ENCODE measurements at places on chromosomes 5 and 9. TPM values are rescaled to one million over a fixed set of nuclear protein-coding genes. Genes with fewer than 3 reads are reported as not detected.

DNA sequence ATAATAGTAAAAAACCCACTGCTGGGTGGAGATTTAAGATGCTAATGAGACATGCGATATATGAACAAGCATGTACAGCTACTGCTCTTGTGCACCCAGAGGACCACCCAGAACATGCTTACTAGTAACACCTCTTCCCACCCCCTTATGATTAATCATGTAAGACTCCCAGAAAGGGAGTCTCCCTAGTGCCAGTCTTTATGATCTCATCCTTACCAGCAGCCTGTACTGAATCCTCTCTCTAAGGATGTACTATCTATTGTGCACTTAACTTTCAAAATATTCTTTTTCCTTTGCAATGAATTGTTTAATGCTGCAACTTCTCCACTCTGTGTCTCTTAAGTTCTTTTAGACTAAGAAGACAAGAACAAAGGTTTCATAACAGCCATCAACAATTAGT lies 9.1 kb upstream of the MAT2B start:
- H3K27me3 ChIP-seq, result no peaks in the 10 kb centered on the region
- H3K4me1 ChIP-seq, result no peaks in the 10 kb centered on the region
- H3K27ac ChIP-seq, result no peak overlapping the region

GRCh38 chr9:38382141-38382540 lies 10.4 kb upstream of the ALDH1B1 start:
- no peak overlapping the region for H3K4me3 ChIP-seq
- DNase-seq, result no peak
- no peaks in the 10 kb centered on the region for H3K36me3 ChIP-seq
- H3K27me3 ChIP-seq, result no peaks in the 10 kb centered on the region
- H3K27ac ChIP-seq, result peak overlapping the region; percentile 90
- no peaks in the 10 kb centered on the region for H3K4me1 ChIP-seq

The CNTNAP3 gene
- 11.5 TPM for total RNA-seq

GRCh38 chr9:89891591-89892304 lies 286.9 kb downstream of the GADD45G start:
- peak overlapping the region; percentile 77 for H3K27ac ChIP-seq
- H3K36me3 ChIP-seq, result no peaks in the 10 kb centered on the region
- H3K4me3 ChIP-seq, result no peak overlapping the region

GRCh38 chr5:165616490-165617405 lies 2111.3 kb downstream of the MAT2B start:
- no peaks in the 10 kb centered on the region for H3K36me3 ChIP-seq
- no peaks in the 10 kb centered on the region for H3K27me3 ChIP-seq
- H3K27ac ChIP-seq, result no peak overlapping the region
- no peak overlapping the region for H3K4me3 ChIP-seq
- no peak for DNase-seq

The BSPRY gene
- 0.40 TPM for total RNA-seq

DNA sequence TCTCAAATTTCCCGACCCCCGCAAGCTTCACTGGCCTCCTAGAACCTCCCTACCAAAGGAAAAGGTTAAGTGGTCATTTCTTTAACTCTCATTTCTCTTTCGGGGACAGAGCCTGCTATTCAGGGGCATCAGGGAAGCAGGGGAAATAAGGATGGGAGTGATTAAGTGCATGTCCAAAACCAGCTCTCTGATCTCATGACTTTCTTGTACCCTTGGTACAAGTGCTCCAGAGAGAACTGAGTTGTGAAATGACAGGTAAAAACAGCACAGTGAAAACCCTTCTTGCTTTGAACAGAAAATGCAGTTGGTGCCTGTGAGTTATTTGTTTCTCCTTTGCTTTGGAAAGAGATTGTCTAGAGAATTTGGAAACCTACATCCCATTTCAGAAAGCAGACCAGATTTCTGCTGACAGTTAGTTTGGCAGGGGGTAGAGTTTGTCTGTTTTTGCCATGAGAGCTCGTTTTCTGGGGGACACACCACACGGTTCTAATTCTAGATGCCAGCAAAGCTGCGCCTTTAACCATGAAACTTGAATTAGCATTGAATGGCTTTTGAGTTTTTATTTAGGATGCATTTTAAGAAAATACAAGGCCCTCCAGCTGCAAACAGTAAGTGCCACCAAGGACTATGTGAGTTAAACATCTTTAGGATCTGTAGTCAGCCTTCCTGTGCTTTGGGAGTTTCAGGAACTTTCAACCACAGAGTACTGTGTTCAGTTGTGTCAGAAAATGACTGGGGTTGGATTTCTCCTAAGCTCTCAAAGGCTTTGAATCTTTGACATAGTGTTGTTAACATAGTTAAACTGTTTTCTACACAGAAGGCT lies 161.7 kb upstream of the LHFPL2 start:
- no peaks in the 10 kb centered on the region for H3K4me1 ChIP-seq
- no peak overlapping the region for H3K4me3 ChIP-seq
- DNase-seq, result no peak
- H3K36me3 ChIP-seq, result no peaks in the 10 kb centered on the region
- no peak overlapping the region for H3K27ac ChIP-seq

- H3K27me3 ChIP-seq, result no peaks in the 10 kb centered on the region
- DNase-seq, result no peak
- no peak overlapping the region for H3K27ac ChIP-seq
- H3K36me3 ChIP-seq, result no peaks in the 10 kb centered on the region
- H3K4me1 ChIP-seq, result no peaks in the 10 kb centered on the region
These were observed 117.9 kb upstream of the NR5A1 start for GRCh38 chr9:124625087-124625486.

- H3K27ac ChIP-seq, result no peak overlapping the region
- H3K4me1 ChIP-seq, result no peaks in the 10 kb centered on the region
- no peaks in the 10 kb centered on the region for H3K27me3 ChIP-seq
- H3K36me3 ChIP-seq, result no peaks in the 10 kb centered on the region
These were observed 76.3 kb upstream of the BARHL1 start for GRCh38 chr9:132505991-132506655.

DNA sequence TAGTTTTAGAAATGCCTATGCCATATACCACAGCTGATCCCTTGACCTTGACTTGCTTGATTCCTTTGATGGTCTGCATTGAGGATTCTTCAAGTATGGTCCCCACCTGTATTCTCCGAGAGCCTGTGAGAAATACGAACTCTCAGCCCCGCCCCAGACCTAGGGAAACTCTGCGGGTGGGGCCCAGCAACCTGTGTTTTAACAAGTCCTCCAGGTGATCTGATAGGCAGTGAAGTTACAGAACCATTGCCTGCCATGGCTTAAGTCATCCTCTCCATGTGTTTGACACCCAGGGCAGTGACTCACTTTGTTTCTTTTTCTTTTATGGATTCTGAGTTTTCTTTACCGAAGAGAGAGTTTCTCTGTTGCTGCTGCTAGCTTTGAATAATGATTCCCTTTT lies 18.5 kb downstream of the FRMPD1 start:
- H3K27ac ChIP-seq, result no peak overlapping the region
- H3K4me1 ChIP-seq, result no peaks in the 10 kb centered on the region
- H3K36me3 ChIP-seq, result no peaks in the 10 kb centered on the region

GRCh38 chr5:114311968-114312367 lies 49.9 kb upstream of the KCNN2 start:
- no peaks in the 10 kb centered on the region for H3K4me1 ChIP-seq
- H3K36me3 ChIP-seq, result no peaks in the 10 kb centered on the region
- no peak overlapping the region for H3K27ac ChIP-seq
- DNase-seq, result no peak
- no peak overlapping the region for H3K4me3 ChIP-seq

The KLF9 gene
- 146 TPM for total RNA-seq

GRCh38 chr5:37247036-37247435 lies 2.1 kb downstream of the CPLANE1 start:
- H3K4me3 ChIP-seq, result no peak overlapping the region
- H3K27me3 ChIP-seq, result no peaks in the 10 kb centered on the region
- no peak for DNase-seq
- no peaks in the 10 kb centered on the region for H3K4me1 ChIP-seq
- no peak overlapping the region for H3K27ac ChIP-seq
- H3K36me3 ChIP-seq, result no peaks in the 10 kb centered on the region

The LCN12 gene
- 5.4 TPM for total RNA-seq

DNA sequence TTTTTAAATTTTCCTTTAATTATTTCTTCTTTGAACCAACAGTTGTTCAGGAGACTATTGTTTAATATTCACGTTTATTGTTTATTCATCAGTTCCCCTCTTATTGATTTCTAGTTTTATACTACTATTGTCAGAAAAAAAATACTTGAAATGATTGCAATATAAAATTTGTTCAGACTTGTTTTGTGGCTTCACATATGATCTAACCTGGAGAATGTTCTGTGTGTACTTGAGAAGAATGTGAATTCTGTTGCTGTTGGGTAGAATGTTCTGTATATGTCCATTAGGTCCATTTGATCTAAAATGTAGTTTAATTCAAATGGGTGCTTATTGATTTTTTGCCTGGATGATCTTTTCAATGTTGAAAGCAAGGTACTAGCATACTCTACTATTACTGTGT lies 408.7 kb upstream of the RIOK2 start:
- no peaks in the 10 kb centered on the region for H3K36me3 ChIP-seq
- H3K27ac ChIP-seq, result no peak overlapping the region
- H3K27me3 ChIP-seq, result no peaks in the 10 kb centered on the region
- H3K4me3 ChIP-seq, result no peak overlapping the region

DNA sequence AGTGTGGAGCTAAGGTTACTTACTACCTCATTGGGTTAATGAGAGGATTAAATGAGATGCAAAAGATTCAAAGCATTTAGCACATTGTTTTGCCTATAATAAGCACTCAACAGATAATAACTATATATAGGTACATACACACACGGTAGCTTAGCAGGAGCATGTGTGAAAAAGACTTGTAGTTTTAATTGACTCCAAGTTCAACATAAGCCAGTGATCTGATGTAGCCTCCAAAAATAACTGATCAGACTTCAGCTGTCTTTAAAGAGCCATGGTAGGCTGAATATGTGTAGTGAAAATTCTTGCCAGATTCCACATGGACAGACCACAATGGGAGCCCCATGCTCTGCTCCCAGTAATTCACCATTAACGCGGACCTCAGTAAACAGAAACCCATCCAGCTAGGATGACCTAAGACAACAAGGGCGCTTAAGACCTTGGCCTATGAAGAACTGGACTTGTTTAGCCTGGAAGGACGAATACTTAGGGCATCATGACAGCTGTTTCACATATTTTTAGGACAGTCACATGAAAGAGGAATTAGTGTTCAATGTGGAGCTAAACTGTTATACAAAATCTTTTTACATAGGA lies 115.1 kb upstream of the ZNF366 start:
- H3K4me1 ChIP-seq, result no peaks in the 10 kb centered on the region
- H3K27ac ChIP-seq, result no peak overlapping the region
- no peaks in the 10 kb centered on the region for H3K27me3 ChIP-seq
- no peaks in the 10 kb centered on the region for H3K36me3 ChIP-seq
- no peak for DNase-seq

GRCh38 chr5:137611011-137611580 lies 112.0 kb upstream of the SPOCK1 start:
- no peaks in the 10 kb centered on the region for H3K36me3 ChIP-seq
- H3K27ac ChIP-seq, result no peak overlapping the region
- no peaks in the 10 kb centered on the region for H3K4me1 ChIP-seq
- DNase-seq, result no peak
- no peak overlapping the region for H3K4me3 ChIP-seq

DNA sequence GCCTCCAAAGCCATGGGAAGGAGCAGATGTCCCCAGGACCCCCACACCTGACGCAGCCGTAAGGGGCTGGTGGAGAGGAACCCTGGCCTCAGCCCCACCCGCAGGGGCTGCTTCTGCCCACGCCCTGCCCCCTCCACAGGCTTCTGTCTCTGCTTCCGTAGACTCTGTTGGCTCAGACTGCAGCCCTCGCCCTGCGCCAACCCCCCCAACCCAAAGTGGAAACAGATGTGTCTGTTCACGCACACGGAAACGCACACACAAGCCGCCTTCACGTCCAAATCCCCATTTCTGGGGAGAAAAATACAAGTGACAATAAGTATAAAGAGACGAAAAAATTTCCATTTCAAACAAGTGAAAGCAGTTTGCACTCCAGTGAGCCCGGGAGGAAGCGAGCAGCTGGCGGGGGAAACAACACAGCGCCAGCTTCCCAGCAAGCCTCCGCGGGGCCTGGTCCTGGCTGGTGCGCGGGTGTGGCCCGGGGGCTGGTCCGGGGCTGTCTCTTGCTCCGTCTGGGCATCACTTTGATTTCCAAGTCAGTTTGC lies 32.6 kb upstream of the RXRA start:
- no peak overlapping the region for H3K27ac ChIP-seq
- no peaks in the 10 kb centered on the region for H3K36me3 ChIP-seq
- H3K27me3 ChIP-seq, result no peaks in the 10 kb centered on the region
- DNase-seq, result peak; percentile 38

The GLDC gene
- 8.4 TPM for total RNA-seq

The CCDC192 gene
- total RNA-seq, result not detected

DNA sequence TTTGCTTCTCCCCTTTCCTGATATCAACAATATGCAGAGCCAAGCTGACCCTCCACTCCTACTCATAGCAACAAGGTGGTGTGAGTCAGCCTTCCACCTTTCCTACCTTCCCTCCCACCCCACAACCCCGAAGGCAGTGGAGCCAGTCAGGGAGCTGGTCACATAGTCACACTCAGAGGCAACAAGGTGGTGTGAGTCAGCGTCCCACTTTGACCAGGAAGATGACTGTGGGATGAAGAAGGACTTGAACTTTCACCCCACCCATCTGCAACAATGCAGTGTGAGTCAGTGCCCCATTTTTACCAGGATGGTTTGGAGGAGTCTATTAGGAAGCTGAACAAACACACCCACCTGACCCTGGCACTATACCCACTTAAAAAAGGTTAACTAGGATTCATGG lies 30.1 kb upstream of the ZNF782 start:
- no peaks in the 10 kb centered on the region for H3K27me3 ChIP-seq
- H3K4me1 ChIP-seq, result no peaks in the 10 kb centered on the region
- DNase-seq, result no peak
- H3K4me3 ChIP-seq, result no peak overlapping the region
- H3K27ac ChIP-seq, result no peak overlapping the region

DNA sequence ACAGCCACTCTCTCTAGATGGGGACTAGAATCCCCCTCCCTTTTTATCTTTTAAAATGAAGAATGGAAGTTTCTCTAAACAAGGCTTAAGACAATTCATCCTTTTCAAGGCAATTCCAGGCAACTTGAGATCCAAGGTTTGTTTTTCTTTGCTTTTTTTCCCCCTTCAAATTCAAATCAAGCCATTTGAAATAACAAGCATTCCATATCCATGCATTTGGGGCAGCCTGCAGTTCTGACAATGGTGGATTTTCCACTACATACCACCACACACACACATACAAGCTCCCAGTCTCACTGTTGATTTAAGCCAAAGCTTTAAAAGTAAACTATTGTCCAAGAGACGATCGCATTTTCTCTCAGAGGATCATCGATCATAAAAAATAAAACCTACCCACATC lies 424 bp downstream of the INSYN2B start:
- no peak for DNase-seq
- H3K4me3 ChIP-seq, result no peak overlapping the region
- H3K27ac ChIP-seq, result no peak overlapping the region
- H3K27me3 ChIP-seq, result no peaks in the 10 kb centered on the region

DNA sequence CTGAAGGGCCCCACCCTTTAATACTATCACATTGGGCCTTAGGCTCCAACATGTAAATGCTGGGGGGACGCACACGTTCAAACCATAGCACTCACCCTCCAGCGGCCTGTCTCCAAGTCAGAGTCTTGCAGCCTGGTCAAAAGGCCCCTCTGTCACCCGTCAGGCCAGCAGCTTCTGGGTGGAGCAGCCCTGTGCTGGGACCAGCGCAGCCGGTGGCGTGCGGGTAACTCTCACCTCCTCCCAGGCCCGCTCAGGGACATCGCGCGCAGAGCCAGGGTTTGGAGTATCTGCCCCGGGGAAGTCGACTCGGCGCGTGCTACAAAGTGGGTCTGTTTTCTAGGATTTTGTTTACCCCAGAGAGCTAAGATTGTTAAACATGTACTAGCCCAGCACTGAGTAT lies 93.0 kb upstream of the COL5A1 start:
- no peaks in the 10 kb centered on the region for H3K27me3 ChIP-seq
- no peak overlapping the region for H3K4me3 ChIP-seq
- H3K36me3 ChIP-seq, result no peaks in the 10 kb centered on the region
- no peak overlapping the region for H3K27ac ChIP-seq
